GM23248 (cell line): ENCODE measurements at places on chromosomes 5 and 9.
A peak's percentile ranks its signal among the peaks of the same experiment; 100 is the strongest.

GRCh38 chr5:1907616-1908015 is 24.9 kb upstream of the IRX4 start:
- no peak for DNase-seq

GRCh38 chr5:80780761-80781285 is 126.0 kb upstream of the DHFR start:
- DNase-seq: no peak

DNA sequence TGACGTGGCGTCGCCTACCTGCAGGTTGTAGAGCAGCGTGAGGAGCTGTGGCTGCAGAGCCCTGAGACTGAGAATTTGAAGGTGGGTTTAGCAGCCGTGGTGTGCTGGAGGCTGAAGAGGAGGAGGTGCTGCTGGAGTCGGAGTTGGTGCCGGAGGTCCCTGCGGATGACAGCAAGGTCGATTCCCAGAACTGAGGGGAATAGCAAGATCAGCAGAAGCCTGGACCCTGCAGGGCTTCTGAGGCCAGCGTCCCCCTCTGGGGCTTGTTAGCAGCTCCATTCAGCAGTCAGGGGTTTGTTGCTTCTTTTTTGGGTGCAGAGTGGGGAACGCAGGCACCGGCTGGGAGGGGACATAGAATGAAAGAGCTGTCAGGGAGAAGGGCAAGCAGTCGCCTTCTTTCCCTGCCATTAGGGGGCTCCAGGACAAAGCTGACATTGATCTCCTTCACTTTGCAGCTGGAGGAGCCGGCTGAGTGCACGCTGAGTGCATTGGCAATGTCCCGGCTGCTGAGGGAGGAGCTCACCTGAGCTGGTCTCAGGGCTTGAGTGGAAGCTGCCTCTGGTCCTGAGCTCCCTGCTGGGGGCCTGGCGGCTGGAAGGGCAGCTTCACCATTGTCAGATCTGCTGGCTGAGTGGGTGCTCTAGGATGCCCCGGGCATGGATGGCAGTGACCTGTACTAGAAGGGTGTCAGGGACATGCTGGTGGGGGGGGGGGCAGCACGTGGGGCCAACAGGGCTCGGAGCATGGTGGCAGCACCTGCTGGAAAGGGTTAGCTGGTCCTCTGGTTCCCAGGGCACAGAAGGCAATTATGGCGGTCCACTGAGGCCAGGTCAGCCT is 20.8 kb downstream of the OBP2B start:
- no peak for DNase-seq

DNA sequence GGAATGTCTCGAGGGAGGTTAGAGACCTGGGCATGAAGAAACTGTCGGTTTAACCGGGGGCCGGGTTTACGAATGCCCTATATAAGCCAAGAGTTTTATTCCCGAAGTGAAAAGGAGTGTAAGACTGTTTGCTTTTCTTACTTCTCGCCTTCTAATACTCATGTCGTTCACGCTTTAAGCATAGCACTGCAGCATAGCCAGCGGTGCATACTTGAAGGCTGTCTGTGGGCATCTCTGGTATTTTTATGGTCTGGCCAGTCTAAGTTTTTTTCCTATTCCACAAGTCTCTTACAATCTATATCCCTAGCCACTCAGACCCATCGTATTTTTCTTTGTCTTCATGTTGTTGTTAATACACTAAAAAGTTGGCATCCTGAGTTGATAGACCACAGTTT is 1.2 kb downstream of the UHRF2 start:
- DNase-seq: peak; percentile 78

DNA sequence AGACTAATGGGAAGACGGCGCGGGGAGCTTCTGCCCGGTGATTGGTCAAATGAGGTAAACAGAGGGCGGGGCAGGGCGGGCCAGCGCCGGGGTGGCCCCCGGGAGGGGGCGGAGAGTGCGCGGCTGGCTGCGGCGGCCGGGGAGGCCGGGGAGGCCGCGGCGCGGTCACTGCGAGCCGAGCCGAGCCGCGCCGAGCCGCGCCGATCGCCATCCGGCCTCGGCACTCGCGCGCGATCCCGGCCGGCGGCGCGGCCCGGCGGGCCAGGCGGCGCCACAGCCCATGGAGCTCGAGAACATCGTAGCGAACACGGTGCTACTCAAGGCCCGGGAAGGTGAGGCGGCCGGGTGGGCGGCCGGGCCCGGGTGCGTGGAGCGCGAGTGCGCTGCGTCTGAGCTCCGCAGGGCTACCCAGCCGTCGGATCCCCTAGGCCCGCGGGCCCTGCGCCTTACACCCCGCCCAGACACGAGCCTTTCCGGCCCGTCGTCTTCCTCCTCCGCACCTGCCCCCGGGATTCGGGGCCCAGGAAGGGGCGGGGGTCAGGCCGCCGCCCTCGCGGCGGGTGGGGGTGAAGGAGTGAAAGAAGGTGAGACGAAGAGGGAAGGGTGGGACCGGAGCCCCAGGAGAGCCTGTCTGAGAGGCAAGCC is at the start of gene GRK6:
Gene GRK6 (plus strand): TSS at position 111 of the 645 bp plus-strand sequence. CDS start 170 bp downstream, at position 281.
- peak; percentile 74 for DNase-seq

GRCh38 chr5:123283499-123283898 is 139.7 kb downstream of the CEP120 start:
- no peak for DNase-seq

- DNase-seq: no peak
These were observed 160.2 kb downstream of the MACROH2A1 start for GRCh38 chr5:135238622-135239452.

DNA sequence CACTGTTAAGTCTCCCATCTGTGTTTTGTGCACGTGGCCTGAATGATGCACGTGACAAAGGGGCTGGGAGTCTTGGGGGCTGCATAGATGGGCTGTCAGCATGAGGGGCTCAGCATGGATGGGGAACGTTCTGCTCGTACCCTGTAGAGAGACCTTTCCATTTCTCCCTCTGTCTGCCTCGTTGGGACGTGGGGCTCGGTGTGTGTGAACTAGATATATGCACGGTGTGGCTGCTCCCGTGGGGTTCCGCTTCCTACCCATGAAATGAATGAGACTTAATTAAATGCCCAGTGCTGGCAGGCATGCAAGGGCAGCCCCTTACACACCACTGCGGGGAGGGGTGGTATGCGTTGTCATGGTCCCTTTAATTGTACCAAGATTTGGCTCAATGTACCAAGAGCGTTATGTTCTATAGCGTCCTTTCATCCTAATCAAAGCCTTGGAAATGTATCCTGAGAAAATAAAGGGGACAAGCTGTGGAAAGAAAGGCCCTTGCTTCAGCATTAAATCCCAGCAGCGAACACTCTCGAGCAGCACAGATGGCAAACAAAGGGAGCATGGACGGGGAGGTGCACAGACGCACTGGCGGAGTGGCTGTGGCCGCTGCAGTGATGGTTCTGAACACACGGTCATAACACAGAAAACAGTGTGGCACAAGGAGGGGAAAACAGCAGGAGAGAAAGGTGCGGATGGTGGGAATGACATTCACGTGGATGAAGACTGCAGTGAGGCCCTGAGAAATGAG is 66.8 kb downstream of the RASGEF1C start:
- DNase-seq: no peak

GRCh38 chr5:135828782-135829127 is 5.7 kb upstream of the SLC25A48 start:
- DNase-seq: no peak

GRCh38 chr9:97572892-97573365 is 60.2 kb downstream of the TSTD2 start:
- DNase-seq: no peak

DNA sequence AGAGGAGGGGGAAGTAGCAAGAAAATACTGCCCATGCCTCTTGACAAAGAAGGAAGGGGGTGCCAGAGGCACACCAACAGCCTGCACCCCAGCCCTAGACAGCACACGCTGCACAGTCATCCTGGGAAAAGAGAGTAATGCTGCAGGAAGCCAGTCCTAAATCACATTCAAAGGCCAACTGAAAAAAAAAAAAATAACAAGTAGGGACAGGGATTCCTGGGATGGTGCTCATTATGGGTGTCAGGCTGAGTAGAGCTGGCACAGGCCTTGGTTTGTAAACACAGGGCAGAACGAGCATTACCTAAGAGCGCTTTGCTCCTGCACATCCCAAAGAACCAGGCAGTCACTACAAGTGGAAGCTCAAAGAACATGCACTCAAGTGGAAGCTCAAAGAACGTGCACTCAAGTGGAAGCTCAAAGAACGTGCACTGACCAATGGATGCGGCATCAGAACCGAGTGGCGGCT is 7.8 kb downstream of the RAPGEF1 start:
- peak; percentile 96 for DNase-seq

DNA sequence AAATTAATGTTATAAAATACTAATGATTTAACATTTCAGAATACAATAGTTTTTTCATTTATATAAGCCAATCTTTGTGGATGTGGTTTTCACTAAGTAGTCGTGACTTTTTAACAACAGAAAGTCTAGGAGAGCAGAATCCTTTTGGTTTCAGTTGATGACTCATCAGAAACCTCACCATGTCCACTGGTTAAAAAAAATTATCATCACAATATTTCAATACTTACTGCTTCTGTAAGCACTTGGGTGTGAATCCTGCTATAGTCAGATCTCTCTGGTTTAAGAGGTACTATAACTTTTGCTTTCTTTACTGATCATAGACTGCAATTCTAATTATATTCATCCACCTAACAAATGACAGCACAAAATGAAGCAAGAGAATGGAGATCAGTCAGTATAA is 77.2 kb downstream of the MRPS30 start:
- peak; percentile 1 for DNase-seq

- DNase-seq: no peak
These were observed 20.5 kb downstream of the SEMA4D start for GRCh38 chr9:89477384-89477783.

- no peak for DNase-seq
These were observed 132.4 kb downstream of the MCTP1 start for GRCh38 chr5:95152535-95152934.

- DNase-seq: peak; percentile 56
These were observed 10.7 kb upstream of the PALM2AKAP2 start for GRCh38 chr9:109769250-109769649.

- DNase-seq: no peak
These were observed 63.6 kb downstream of the NUDT12 start for GRCh38 chr5:103498800-103499551.

GRCh38 chr5:31614151-31615020 is 24.5 kb upstream of the PDZD2 start:
- no peak for DNase-seq

DNA sequence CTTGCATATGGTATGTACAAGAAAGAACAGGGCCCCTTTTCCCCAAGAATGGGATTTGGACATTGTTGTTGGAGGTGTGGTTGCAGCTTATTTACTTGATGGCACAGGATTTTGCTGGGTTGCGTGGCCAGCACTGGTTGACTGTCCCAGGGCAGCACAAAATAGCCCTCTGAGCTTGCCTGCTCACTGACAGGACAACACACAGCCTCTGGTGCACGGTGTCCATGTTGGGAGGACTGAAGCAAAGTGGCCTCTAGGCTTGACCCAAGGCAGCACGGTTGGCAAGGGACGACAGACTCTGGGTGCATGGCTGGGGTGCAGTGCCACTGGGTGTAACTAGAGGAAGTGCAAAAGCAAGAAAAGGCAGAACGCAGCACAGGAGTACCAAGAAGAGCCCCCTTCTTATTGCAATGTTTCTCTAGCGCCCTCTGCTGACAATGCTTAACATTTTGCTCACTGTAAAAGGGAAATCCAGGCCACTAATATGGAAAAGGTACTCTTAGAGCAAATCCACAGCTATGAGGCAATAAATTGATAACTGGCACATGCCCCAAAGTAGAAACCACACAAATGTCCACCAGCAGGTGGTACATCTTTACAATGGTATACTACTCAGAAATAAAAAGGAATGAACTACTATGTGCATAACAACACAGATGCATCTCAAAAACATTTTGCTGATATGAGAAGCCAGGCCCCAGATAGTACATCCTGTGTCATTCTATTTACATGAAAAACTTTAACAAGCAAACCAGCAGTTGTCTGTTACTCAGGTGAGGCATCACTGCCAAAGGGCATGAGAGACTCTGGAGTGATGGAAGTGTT is 47.4 kb upstream of the BARX1 start:
- DNase-seq: peak; percentile 47

DNA sequence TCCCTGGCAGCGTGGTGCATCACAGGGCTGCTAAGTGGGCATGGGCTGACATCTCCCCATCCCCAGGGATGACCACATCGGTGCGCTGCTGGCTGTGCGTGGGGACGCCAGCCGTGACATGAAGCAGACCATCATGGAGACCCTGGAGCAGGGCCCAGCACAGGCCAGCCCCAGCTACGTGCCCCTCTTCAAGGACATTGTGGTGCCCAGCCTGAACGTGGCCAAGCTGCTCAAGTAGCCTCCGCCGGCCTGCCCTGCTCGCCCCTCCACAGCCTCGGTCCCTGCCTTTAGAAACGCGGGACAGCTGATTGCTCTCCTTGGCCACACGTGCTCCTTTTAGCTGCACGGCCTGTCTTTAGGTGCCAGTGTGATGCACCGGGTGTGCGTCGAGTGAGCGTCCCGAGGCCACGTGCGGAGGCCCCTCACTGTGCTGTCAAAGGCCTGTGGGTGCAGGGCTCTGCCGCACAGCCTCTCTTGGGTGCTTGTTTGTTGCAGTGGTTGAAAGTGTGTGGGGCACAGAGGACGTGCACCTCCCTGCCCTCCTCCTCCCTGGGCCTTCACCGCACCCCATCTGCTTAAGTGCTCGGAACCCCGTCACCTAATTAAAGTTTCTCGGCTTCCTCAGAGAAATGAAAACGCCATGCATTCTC is 23.8 kb downstream of the EXOC3 start:
- DNase-seq: no peak

DNA sequence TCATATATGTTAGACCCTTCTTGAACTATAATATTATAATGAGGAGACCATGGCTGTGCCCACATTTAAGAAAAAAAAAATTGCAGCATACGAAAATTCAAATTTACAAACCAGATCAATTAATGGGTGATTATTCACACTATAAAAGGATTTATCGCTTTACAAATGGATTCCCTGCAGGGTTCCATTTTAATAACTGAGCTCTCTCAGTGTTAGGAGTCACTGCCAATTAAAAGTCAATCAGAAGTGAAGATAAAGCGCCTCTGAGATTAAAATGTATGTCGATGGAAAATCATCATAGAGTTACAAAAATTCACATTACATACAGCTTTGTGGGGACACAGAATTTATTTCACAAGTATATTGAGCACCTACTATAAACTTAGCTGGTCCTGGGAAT is 66.6 kb upstream of the SMARCA2 start:
- DNase-seq: no peak

- peak; percentile 73 for DNase-seq
These were observed at the start of gene CARD19 for GRCh38 chr9:93096131-93096802. Gene CARD19 (plus strand): TSS chr9:93096217. CDS start chr9:93096346, 129 bp downstream.

DNA sequence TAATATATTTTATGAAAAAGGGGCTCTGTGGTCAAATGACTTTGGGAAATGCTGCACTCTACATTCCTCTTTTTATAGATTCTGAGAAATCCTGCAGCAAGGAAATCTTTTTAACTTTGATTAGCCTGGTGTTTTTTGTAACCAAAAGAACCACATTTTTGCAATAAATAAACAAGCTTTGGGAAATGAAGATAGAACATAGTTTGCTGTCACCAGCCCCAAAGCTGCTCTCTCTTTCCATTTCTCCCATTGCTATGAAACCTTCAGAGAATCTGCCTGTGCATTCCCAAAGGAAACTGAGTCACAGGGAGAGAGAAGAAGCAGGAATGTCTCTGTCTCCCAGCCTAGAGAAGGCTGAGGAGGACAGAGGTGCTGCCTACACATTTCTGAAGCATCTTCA is 59.0 kb downstream of the COL15A1 start:
- DNase-seq: no peak

- no peak for DNase-seq
These were observed 30.2 kb upstream of the SEMA6A start for GRCh38 chr5:116604805-116605204.
